ENCODE measurements at places on chromosomes 6 and 20.

DNA sequence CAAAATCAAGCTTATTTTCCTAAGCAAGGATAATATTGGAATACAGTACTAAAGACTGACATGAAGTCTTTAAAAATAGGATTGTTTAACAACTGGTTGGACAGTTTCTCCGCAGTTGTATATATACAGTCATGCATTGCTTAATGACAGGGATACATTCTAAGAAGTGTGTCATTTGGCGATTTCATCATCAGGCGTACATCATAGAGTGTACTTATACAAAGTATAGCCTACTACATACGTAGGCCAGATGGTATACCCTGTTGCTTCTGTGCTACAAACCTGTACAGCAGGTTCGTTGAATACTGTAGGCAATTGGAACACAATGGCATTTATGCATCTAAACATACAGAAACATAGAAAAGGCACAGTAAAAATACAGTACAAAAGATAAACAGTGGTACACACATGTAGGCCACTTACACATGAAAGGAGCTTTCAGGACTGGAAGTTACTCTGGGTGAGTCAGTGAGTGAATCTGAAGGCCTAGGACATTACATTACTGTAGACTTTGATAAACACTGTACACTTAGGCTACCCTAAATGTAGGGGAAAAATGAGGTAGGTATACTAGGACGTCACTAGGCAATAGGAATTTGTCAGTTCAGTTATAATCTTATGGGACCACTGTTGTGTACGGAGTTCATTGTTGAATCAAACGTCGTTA is 20.1 kb downstream of the HECA start:
- H3K36me3 ChIP-seq, result peaks cover 4% of the 10 kb centered on the region
- peak overlapping the region; percentile 76 for H3K4me3 ChIP-seq
- peaks cover 87% of the 10 kb centered on the region for H3K4me1 ChIP-seq
- no peaks in the 10 kb centered on the region for H3K27me3 ChIP-seq

- H3K36me3 ChIP-seq, result no peaks in the 10 kb centered on the region
- DNase-seq, result no peak
- H3K27ac ChIP-seq, result no peak overlapping the region
- no peaks in the 10 kb centered on the region for H3K4me1 ChIP-seq
Observed at GRCh38 chr6:110656492-110656891, 158.8 kb downstream of the CDK19 start.

GRCh38 chr6:169589699-169590257 is 112.1 kb downstream of the WDR27 start:
- H3K4me3 ChIP-seq, result peak overlapping the region; percentile 50
- DNase-seq, result peak; percentile 27
- H3K27ac ChIP-seq, result peak overlapping the region; percentile 74

DNA sequence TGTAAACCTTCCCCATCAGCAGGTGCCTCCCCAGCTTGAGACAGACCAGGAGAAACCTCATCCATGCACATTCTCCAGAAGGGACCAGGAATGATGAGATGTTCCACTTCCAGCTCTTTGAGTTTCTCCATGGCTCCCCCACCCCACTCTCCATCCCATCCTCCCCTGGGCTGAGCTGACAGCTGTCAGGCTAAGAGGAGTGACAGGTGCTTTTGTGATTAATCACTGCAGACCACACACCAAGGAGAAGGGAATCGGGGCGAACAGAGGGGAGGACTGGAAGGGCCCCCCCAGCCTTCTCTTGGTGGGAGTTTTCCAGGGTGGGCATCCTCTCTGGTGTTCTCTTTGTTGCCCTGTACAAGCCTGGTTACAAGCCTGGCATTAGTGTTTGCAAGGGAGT is 56.1 kb upstream of the ZFAND3 start:
- H3K4me3 ChIP-seq, result no peak overlapping the region
- H3K36me3 ChIP-seq, result no peaks in the 10 kb centered on the region
- peaks cover 13% of the 10 kb centered on the region for H3K27me3 ChIP-seq

GRCh38 chr6:108115598-108116058 is 41.1 kb upstream of the OSTM1 start:
- peak overlapping the region; percentile 76 for H3K4me3 ChIP-seq
- H3K36me3 ChIP-seq, result no peaks in the 10 kb centered on the region
- no peak overlapping the region for H3K27ac ChIP-seq
- peak; percentile 45 for DNase-seq

DNA sequence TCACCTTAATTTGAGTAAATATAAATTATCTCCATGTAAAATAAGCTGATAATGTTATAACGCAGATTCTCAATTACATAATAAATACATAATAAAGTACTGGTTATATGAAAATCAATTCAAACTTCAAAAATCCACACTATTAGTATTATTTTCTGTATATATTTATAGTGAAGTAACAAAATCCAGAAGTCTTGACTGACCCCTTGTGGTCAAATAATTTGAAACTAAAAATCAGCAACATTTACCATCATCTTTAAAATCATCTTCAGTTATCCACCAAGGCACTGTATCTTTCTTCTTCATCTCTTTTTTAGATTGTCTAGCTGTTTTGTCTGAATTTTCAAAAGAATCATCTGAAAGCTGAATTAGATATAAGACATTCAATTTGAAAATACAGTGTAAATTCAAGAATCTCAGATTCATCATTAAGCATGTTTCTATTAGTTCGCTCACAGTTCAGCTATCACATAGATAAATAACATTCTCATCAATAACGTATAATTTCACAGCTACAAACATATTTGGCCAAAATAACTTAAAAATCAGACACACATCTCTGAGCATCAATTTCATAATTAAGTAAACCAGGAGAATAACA is 6.5 kb downstream of the CEP162 start:
- H3K27ac ChIP-seq, result no peak overlapping the region
- H3K36me3 ChIP-seq, result no peaks in the 10 kb centered on the region
- no peak for DNase-seq
- H3K4me1 ChIP-seq, result peaks cover 10% of the 10 kb centered on the region

- H3K27me3 ChIP-seq, result no peaks in the 10 kb centered on the region
- H3K4me1 ChIP-seq, result peaks cover 17% of the 10 kb centered on the region
- no peak overlapping the region for H3K27ac ChIP-seq
- H3K4me3 ChIP-seq, result no peak overlapping the region
Observed at GRCh38 chr6:72954716-72955115, 270.6 kb downstream of the KHDC1L start.

DNA sequence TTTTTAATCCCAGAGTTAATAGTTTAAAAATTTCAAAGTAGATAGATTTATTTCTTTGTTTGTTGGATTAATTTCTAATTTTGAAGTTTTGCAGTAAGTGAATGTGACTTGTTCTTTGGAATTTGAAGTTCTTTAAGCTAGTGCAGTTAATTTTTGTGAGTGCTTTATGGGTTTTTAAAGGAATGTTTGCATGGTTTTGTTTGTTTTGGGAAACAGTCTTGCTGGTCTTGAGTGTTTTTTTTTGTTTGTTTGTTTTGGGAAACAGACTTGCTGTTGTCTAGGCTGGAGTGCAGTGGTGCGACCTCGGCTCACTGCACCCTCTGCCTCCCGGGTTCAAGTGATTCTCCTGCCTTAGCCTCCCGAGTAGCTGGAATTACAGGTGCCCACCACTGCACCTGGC is 9.5 kb downstream of the PANK2 start:
- H3K4me3 ChIP-seq, result no peak overlapping the region
- H3K36me3 ChIP-seq, result peaks cover 22% of the 10 kb centered on the region
- peak overlapping the region; percentile 80 for H3K27ac ChIP-seq

GRCh38 chr20:51541189-51542032 is 1.1 kb downstream of the NFATC2 start:
- H3K27ac ChIP-seq, result peak overlapping the region; percentile 91
- peaks cover 59% of the 10 kb centered on the region for H3K4me1 ChIP-seq
- H3K36me3 ChIP-seq, result peaks cover 7% of the 10 kb centered on the region
- H3K4me3 ChIP-seq, result peak overlapping the region; percentile 94

DNA sequence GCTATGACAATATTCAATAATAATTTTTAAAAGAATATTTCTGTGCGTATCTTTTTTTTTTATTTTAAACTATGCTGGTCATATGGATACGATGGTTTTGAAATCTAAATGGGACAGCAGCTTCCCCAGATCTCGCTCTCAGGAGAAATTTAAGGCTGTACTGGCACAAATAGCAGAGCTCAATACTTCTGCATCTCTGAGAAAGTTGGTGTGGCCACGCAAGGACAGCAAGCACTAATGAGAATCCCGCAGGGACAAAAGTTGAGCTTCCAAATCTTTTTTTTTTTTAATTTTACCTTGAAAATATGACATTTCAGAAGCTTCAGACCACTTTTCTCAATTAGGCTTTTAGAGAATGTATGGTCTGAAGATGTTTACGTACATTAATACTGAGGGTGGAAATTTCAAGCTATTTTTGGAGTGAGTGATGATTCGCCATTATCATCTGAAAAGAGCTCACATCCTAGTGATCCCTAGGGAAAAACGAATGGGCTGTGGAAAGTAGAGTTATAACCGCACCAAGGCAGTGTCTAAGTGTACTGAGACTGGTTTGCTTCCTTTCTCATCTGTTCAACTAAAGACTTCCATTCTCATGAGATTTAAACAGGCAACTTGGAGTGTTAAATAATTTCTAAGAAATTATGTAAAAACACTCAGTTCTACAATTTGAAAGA is 840.0 kb downstream of the C6orf118 start:
- no peaks in the 10 kb centered on the region for H3K27me3 ChIP-seq
- H3K27ac ChIP-seq, result no peak overlapping the region
- H3K36me3 ChIP-seq, result no peaks in the 10 kb centered on the region
- H3K4me1 ChIP-seq, result no peaks in the 10 kb centered on the region
- DNase-seq, result no peak

DNA sequence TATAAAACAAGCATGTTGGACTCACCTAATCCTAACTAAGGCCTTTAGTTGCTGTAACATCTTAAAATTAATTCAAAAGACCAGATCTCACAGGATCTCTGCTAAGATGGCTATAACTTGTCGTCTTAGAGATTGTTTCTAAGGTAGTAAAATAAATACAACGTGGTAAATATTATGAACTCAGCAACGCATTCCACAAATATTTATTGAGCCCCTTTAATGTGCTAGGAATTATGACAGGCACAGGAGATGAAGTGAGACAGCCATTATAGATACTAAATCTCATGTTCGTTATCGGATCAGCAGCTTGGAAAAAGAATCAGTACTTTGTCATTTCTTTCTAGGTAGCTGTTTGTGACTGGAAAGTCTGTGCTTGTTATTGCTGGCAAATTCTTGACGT is 20.9 kb upstream of the MCM3 start:
- H3K27ac ChIP-seq, result peak overlapping the region; percentile 96
- peaks cover 73% of the 10 kb centered on the region for H3K4me1 ChIP-seq
- no peak for DNase-seq

DNA sequence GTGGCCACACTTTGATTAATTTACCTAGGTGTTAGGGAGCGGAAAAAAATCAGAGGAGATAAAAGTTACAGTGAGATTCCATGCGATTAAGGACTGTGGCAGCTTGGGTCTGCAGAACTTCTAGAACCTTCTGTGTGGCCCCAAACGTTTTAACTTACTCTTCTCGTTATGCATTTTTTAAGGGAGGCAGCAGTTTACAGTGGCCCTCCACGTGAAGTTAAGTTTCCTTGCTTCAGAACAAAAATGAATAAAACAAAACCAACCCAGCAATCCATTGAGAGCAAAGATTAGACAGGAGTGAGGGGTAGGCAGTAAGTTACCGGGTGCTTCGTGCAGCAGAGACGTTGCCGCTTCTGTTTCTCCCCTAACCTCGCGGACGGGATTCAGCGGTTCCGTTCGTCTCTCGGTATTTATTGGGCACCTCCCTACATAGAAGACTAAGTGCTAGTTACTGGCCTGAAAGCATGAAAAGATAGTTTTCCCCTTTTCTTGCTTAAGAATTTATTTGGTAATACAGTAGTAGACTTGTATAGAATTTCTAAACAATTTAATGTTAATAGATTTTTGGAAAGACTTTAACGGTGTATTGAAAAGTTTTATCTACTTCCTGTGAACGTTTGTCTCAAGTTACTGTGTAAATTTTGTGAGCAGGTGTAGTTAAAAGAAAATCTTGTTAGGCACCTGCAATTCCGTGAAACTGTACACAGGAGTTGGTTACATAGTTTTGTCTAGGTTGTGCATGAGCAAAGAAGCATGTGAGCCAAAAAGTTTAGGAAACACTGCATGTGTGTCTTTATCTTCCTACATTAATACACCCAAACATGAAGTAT is 1.1 kb downstream of the BAG2 start:
- H3K4me3 ChIP-seq, result peak overlapping the region; percentile 88
- H3K27ac ChIP-seq, result peak overlapping the region; percentile 78
- peaks cover 42% of the 10 kb centered on the region for H3K4me1 ChIP-seq
- DNase-seq, result peak; percentile 26

GRCh38 chr20:16476032-16476431 is 97.2 kb downstream of the KIF16B start:
- no peaks in the 10 kb centered on the region for H3K4me1 ChIP-seq
- H3K36me3 ChIP-seq, result no peaks in the 10 kb centered on the region
- DNase-seq, result no peak
- no peaks in the 10 kb centered on the region for H3K27me3 ChIP-seq
- H3K27ac ChIP-seq, result no peak overlapping the region

DNA sequence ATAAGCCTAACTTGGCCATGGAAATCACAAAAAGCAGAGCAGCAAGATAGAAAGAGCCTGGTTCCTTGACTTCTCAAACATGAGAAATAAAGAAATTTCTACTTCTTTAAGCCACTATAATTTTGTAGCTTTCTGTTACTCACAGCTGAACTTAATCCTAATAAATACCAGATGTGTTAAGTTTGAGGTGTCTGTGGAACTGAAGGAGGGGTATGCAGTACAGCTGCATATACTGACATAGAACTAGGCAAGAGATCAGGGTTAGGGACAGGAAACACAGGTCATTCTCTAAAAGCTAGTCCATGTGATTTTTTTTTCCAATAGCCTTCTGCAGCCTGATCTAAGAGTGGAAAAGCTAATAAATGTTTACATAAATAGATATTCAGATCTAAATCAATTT is 123.9 kb downstream of the COL12A1 start:
- H3K4me1 ChIP-seq, result no peaks in the 10 kb centered on the region
- DNase-seq, result no peak
- H3K27ac ChIP-seq, result no peak overlapping the region
- peaks cover 3% of the 10 kb centered on the region for H3K36me3 ChIP-seq
- peaks cover 28% of the 10 kb centered on the region for H3K27me3 ChIP-seq
- no peak overlapping the region for H3K4me3 ChIP-seq

All from activated T-cell treated with anti-CD3 and anti-CD28 coated beads, Interleukin-2, amount 50 U/mL, for 72 hours (primary cell).